ENCODE measurements at places on chromosomes 12 and 14. TPM values are rescaled to one million over a fixed set of nuclear protein-coding genes. Genes with fewer than 3 reads are reported as not detected.

The GYS2 gene
- not detected for total RNA-seq

The HHIPL1 gene
- total RNA-seq, result 3.3 TPM

The CLEC6A gene
- total RNA-seq, result not detected

The C12orf42 gene
- total RNA-seq, result under 0.01 TPM

The KLHDC1 gene
- total RNA-seq, result 4.0 TPM

The GRIP1 gene
- 2.9 TPM for total RNA-seq

The GRIN2B gene
- total RNA-seq, result 0.33 TPM

The MYF5 gene
- not detected for total RNA-seq

The PTPRQ gene
- not detected for total RNA-seq

The KLRG1 gene
- 3.3 TPM for total RNA-seq

The NDRG2 gene
- 8.4 TPM for total RNA-seq

The FGF6 gene
- not detected for total RNA-seq

The CPNE8 gene
- 30.4 TPM for total RNA-seq

The EAPP gene
- 49.1 TPM for total RNA-seq

The TAS2R13 gene
- total RNA-seq, result 1.7 TPM

The ART4 gene
- total RNA-seq, result not detected

The HNRNPA1 gene
- total RNA-seq, result 158 TPM

The E2F7 gene
- 13.1 TPM for total RNA-seq

The TRIM9 gene
- 12.4 TPM for total RNA-seq

The AQP6 gene
- total RNA-seq, result not detected

The PRB2 gene
- not detected for total RNA-seq

The PPFIA2 gene
- total RNA-seq, result 2.2 TPM

The PIWIL1 gene
- total RNA-seq, result 0.34 TPM

The ABHD12B gene
- total RNA-seq, result not detected

The ALDH6A1 gene
- 11.3 TPM for total RNA-seq

The RERGL gene
- total RNA-seq, result not detected

The KRT71 gene
- not detected for total RNA-seq

The SMIM10L1 gene
- total RNA-seq, result 5.7 TPM

The FGF23 gene
- total RNA-seq, result not detected

The CELA1 gene
- total RNA-seq, result not detected

The RIPK3 gene
- 3.7 TPM for total RNA-seq

The LRFN5 gene
- total RNA-seq, result 0.69 TPM

The RIMBP2 gene
- not detected for total RNA-seq

The DEGS2 gene
- not detected for total RNA-seq

The SLC8A3 gene
- total RNA-seq, result not detected

The BATF gene
- 7.0 TPM for total RNA-seq

The TAS2R50 gene
- total RNA-seq, result 6.3 TPM

The PTCSC3 gene
- not detected for total RNA-seq

The SPTB gene
- total RNA-seq, result not detected

The PXN gene
- total RNA-seq, result 38.0 TPM

The FGFR1OP2 gene
- total RNA-seq, result 63.2 TPM
